Renal cortical epithelial cell (primary cell): ENCODE measurements at places on chromosomes 3 and 15. TPM values are rescaled to one million over a fixed set of nuclear protein-coding genes. Genes with fewer than 3 reads are reported as not detected.

The SAMD7 gene
- total RNA-seq = not detected in 2 replicates

The LAMB2 gene
- total RNA-seq = 262 and 645 TPM in 2 replicates

The POPDC2 gene
- 0.40 TPM in 1 of 2 replicates, not detected in the other for total RNA-seq

The FILIP1L gene
- 18.9 and 111 TPM in 2 replicates for total RNA-seq

The CPNE9 gene
- not detected in 2 replicates for total RNA-seq

The BMF gene
- total RNA-seq = 10.8 and 27.2 TPM in 2 replicates

The UQCRC1 gene
- 549 and 618 TPM in 2 replicates for total RNA-seq

The POLG gene
- 90.6 and 105 TPM in 2 replicates for total RNA-seq

The ARPP21 gene
- total RNA-seq = 0.15 TPM in 1 of 2 replicates, not detected in the other

The RHOV gene
- total RNA-seq = 0.45 and 1.6 TPM in 2 replicates

The CA12 gene
- 19.6 and 26.4 TPM in 2 replicates for total RNA-seq

The CPNE4 gene
- total RNA-seq = 0.05 and 0.35 TPM in 2 replicates

The TMEM202 gene
- not detected in 2 replicates for total RNA-seq

The STAB1 gene
- total RNA-seq = 0.50 and 0.69 TPM in 2 replicates

The SLC12A8 gene
- 18.7 and 28.3 TPM in 2 replicates for total RNA-seq

The ARPIN gene
- total RNA-seq = 4.7 and 7.5 TPM in 2 replicates

The NPAP1 gene
- total RNA-seq = under 0.01 TPM in 1 of 2 replicates, not detected in the other

The MESP1 gene
- total RNA-seq = 0.45 and 0.69 TPM in 2 replicates

The HRG gene
- 0.15 TPM in 1 of 2 replicates, not detected in the other for total RNA-seq

The SCAP gene
- 37.9 and 91.4 TPM in 2 replicates for total RNA-seq

The ALDH1L1 gene
- total RNA-seq = 2.4 and 4.6 TPM in 2 replicates

The NLGN1 gene
- 8.2 and 20.4 TPM in 2 replicates for total RNA-seq

The B3GALNT1 gene
- 26.6 and 32.7 TPM in 2 replicates for total RNA-seq

The APOD gene
- total RNA-seq = not detected in 2 replicates

The RNF123 gene
- total RNA-seq = 11.8 and 36.9 TPM in 2 replicates

The TPM1 gene
- total RNA-seq = 1,733 and 1,925 TPM in 2 replicates

The MKRN3 gene
- total RNA-seq = 0.25 TPM in 1 of 2 replicates, not detected in the other

The ZXDC gene
- 15.5 and 29.5 TPM in 2 replicates for total RNA-seq

The CFAP92 gene
- 0.15 TPM in 1 of 2 replicates, not detected in the other for total RNA-seq

The EHHADH gene
- total RNA-seq = 21.9 and 35.6 TPM in 2 replicates

The DNAH12 gene
- 0.17 and 0.25 TPM in 2 replicates for total RNA-seq

The MCCC1 gene
- total RNA-seq = 24.3 and 38.8 TPM in 2 replicates

The GOLGA8M gene
- total RNA-seq = 0.89 TPM in 1 of 2 replicates, not detected in the other

The UNC13C gene
- under 0.01 TPM in 1 of 2 replicates, not detected in the other for total RNA-seq

The IQCF5 gene
- not detected in 2 replicates for total RNA-seq

The KNL1 gene
- total RNA-seq = 0.80 and 9.9 TPM in 2 replicates

The ECE2 gene
- total RNA-seq = not detected in 2 replicates

The GOLGA8R gene
- total RNA-seq = 0.35 and 1.6 TPM in 2 replicates

The SLC25A26 gene
- 20.7 and 26.0 TPM in 2 replicates for total RNA-seq

The EPHA3 gene
- total RNA-seq = 0.17 and 0.45 TPM in 2 replicates

The EPHB1 gene
- 6.3 and 17.4 TPM in 2 replicates for total RNA-seq

The RPP25 gene
- total RNA-seq = 2.1 and 3.3 TPM in 2 replicates

The ZKSCAN7 gene
- total RNA-seq = 3.3 and 12.2 TPM in 2 replicates

The SMCO1 gene
- total RNA-seq = not detected in 2 replicates

The IL17RC gene
- 18.9 and 29.9 TPM in 2 replicates for total RNA-seq

The RLBP1 gene
- not detected in 2 replicates for total RNA-seq

The CCK gene
- total RNA-seq = 0.69 and 7.6 TPM in 2 replicates

The LEKR1 gene
- total RNA-seq = 1.0 and 1.4 TPM in 2 replicates

The CIP2A gene
- total RNA-seq = 9.6 and 21.9 TPM in 2 replicates

The LSMEM2 gene
- total RNA-seq = not detected in 2 replicates

The KBTBD8 gene
- total RNA-seq = 2.7 and 7.1 TPM in 2 replicates

The GOLGA6L4 gene
- 1.7 and 2.2 TPM in 2 replicates for total RNA-seq

The GOLGA6L26 gene
- total RNA-seq = not detected in 2 replicates

The GOLGA6D gene
- total RNA-seq = not detected in 2 replicates

The LRRC31 gene
- total RNA-seq = 1.2 and 1.8 TPM in 2 replicates

The GPR149 gene
- not detected in 2 replicates for total RNA-seq

The CPN2 gene
- total RNA-seq = 0.05 TPM in 1 of 2 replicates, not detected in the other
